ENCODE measurements at places on chromosomes 1 and 21.

DNA sequence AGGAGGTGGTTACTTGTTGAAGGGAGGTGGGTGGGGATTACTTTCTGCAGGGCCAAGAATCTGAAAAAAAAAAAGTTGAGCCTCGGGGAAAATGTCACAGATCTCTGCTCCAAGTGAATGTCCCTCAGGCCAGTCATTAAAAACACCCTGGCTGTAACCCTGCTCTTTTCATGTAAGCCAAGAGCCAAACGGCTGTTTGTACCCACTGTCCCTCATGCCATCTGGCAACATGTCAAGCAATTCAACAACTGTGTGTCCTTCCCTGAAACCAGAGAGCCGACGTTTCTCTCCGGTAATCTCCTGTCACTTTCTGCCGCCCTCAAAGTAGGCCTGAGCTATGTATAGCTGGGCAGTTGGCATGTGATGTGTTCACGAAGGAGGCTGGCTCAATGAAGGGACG is 14.7 kb downstream of the CASQ2 start:
- DNase-seq = no peak

DNA sequence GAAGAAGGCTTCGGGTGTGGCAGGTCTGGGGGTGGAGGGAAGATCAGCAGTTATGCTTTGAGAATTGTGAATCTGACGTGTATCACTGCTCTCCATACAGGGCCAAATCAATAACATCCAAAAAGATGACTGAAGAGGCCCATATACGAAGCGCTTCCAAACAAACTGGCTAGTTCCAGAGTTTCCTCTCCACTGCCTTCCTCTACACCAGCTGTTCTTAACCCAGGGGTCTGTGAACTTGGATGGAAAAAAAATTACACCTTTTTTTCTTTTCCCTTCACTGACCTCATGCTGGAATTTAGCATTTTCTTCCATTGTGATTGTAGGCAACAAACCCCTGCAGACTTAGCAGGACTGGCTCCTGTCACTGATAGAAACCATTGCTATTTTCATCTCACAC is 77.1 kb upstream of the NBL1 start:
- DNase-seq = no peak

DNA sequence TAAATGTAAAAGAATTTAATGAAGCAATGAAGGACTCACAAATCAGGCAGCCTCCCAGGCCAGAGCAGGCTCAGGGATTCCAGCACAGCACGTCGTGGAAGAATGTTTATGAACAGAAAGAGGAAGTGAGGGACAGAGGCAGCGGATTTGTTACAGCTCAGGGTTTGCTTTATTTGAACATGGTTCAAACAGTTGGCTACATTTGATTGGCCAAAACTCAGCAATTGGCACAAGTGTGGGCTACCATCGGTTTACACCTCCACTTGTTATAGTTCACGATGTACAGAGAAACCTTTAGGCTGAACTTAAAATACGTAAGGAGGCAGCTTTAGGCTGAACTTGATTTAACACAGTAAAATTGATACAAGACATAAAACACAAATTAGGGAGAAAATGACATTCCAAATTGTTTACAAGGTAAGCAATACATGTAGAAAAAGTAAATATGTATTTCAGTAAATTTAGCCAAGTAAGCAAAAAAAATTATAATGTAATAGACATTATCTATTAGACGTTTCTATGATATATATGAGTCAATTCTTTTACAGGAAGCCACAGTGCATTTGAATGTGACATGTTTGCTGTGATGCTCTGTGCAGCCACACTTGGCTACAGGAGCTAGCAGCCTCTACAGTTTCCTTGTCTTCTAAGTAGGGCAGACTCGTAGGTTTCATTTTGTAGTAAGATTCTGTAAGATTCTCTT is 126.5 kb downstream of the ADSS2 start:
- DNase-seq = no peak

GRCh38 chr1:111133866-111134265 is 6.0 kb downstream of the DRAM2 start:
- no peak for DNase-seq

DNA sequence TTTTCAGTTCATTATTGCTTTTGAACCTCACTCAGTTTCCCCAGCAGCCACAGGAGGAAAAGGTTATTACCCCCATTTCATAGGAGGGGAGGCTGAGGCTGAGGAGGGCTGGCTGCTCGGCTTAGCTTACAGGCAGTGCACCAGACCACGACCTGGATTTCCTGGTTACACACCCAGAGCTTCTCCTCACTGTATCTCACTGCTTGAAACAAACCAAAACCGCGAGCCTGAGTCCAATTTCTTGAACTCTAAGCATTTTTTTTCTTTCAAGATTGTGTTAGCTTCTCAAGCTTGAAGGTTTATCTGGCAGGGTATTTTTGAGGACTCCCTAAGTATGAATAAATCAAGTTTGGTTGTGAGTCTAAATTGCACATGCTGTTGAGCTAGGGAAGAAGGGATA is 188.9 kb upstream of the EDN2 start:
- DNase-seq = no peak

DNA sequence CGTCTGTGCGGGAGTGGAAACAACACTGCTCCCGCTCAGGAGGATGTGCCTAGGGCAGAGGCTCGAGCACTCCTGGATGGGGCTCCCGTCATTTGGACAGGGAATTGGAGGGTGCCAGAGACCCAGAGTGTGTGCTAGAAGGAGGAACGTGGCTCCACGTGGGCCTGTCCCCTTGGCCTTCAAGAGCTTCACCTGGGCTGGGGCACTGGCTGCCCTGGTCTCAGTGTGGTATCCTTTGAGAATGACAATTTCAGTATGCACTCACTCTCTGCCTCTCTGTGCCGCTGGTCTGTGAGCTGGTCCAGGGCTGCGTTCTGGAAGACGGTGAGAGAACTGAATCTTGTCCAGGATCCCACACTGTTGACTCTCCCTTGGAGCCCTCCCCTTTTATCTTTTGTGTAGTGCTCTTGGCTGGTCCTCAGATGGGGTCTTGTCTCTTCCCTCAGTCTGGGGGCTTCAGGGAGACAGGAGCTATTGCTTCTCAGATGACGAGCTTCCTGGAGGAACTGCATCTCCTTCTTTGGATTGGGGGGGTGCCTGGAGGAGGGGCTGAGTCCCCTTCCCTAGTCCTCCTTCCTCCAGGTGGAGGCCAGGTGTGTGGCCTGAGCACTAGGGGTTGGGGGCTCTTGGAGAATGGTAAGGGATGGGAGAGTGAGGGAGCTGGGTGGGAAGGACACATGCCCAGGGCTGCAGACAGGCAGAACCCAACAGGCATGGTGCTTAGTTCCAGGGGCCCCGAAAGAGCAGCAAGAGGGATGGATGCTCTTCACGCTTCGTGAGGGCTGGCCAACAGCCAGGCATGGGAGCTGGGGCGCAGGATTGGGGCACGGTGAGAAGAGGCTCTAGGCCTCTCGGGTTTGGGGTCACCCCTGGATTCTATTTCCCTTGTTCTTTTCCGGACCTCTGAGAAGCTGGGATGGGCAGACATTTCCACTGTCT is 14.8 kb upstream of the ETV3L start:
- no peak for DNase-seq

DNA sequence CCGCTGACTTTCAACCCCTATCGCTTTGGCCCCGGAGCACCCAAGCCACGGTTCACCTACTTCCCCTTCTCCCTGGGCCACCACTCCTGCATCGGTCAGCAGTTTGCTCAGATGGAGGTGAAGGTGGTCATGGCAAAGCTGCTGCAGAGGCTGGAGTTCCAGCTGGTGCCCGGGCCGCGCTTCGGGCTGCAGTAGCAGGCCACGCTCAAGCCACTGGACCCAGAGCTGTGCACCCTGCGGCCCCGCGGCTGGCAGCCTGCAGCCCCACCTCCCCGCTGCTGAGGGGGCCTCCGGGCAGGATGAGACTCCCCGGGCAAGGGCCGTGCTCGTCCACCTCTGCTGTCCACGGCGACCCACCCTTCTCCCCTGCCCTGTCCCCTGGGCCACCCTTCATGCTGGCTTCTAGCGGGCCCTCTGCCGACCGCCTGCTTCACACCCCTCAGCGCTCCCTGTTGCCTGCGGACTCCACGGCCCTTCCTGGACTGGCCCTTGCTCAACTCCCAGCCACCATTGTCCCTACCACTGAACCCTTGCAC is 92.2 kb upstream of the TRABD2B start:
- DNase-seq = no peak

DNA sequence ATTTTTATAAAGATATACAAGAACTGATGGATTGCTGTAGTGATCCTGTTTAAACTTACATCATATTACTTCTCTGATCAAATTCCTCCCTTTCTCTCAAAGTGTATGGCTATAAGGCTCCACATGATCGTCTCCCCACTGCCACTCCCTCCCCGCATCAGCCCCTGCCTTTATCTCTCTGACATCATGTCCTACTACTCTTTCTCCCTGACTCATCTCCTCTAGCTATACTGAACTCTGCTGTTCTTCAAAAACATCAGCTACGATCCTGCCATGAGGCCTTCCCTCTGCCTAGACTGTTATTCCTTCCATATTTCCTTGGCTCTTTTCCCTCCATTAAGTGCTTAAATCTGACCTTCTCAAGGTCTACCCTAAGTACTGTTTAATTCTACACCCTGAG is 22.8 kb downstream of the HFM1 start:
- no peak for DNase-seq

GRCh38 chr1:92575123-92575522 is 88.4 kb upstream of the GFI1 start:
- no peak for DNase-seq

DNA sequence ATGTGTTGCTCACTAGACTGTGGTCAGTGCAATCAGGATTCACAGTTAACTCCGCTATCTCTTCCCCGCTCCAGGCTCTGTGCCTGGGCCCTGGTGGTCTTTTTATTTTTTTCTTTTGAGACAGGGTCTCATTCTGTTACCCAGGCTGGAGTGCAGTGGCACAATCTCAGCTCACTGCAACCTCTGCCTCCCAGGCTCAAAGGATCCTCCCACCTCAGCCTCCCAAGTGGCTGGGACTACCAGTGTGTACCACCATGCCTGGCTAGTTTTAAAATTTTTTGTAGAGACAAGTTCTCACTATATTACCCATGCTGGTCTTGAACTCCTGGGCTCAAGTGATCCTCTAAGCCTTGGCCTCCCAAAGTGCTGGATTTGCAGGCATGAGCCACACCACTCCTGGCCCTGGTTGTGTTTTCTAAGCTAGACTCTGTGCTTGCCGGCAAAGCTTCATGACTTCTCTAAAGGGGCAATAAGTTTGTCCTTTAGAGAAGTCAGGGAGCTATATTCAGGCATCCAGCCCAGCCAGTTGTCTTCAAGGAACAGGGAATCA is 1.4 kb downstream of the RCSD1 start:
- no peak for DNase-seq

- DNase-seq = no peak
These were observed 22.4 kb downstream of the CFHR4 start for GRCh38 chr1:196910215-196910614.

DNA sequence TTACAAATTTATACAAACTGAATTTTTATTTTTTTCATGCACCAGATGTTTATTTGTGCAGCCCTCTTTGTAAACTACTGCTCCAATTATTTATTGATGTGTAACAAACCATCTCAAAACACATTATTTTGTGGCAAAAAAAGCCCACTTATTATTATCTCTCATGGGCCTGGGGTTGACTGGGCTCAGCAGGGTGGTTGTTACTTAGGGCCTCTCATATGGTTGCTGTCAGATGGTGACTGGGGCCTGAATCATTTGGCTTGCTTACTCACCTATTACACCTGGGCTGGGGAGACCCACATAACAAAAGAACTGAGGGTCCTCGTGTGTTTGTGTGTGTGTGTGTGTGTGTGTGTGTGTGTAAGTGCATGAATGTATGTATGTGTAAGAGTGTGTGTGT is 52.5 kb upstream of the HSPA13 start:
- DNase-seq = no peak

- no peak for DNase-seq
These were observed 51.4 kb downstream of the GRIK1 start for GRCh38 chr21:29888437-29888836.

DNA sequence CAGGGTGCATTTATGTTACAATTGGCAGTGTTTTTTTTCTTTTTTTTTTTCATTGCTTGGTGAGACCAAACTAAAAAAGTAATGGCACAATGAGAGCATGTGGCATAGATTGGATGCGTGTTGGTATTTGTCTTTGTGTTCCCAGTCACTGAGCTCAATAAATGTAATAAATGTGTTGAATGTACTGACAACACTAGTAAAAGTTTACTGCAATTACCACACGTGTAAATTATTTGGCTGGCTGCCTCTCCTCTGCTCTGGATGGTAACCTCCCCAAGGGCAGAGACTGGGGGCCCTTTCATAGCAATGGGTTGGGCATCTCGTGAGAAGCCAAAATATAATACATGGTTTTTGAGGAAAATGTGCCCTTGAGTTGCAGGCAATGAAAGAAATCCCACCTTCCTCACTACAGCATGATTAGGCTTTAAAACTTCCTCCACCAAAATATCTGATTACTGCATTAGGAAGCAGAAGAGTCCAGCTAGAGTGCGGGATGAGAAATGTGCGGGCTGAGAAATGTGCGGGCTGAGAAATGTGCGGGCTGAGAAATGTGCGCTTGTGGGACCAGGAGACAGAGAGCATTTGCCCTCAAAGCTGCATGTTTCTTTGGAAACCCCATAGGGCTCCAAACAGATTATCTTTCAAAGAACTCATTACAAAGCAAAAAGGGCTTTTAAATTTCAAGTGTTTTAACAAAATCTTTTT is 58.5 kb downstream of the CDC7 start:
- DNase-seq = no peak

DNA sequence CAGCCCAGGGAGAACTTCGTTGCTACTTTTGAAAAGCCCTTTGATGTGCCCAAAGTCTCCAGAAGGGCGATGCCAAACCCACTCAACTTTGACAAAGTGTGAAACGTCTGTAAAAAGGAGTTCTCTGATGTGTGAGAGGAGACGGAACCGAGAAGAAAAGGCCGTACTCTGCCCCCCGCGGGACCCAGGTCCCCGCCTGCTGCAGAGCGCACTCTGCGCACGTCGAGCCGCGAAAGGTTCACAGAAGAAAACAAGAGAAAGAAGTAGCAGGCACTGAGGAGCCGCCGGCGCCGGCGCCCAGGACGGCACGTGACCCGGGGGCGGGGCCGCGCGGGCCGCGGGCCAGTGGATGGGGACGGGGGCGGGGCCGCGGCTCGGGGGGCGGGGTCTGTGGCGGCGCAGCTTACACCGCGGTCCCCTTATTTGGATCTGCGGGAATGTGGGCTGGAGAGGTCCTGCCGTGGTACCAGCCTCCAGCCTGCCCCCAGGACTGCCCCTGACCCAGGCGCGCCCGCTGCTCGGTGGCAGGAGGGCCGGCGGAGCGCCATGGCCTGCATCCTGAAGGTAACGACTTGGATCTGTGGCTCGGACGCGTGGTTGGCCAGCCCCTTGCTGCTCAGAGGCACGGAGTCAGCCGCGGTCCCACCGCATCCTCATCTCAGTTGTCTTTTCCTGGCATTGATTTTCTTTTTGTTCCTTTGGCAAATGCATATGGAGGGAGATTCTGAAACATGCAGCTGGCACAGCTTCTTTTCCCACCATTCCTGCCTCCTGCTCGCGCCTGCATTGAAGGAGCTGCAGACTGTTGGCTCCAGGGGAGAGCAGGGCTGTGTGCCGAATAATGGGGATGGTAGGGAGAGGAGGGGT is at the start of gene ST6GALNAC3:
Gene ST6GALNAC3, plus strand, starts transcription at position 426 of the 867 bp plus-strand sequence.
- DNase-seq = peak; percentile 64
